ENCODE measurements at places on chromosomes 2 and 18.

- DNase-seq = no peak
Measured at GRCh38 chr2:200221055-200221955, 85.2 kb upstream of the SPATS2L start.

DNA sequence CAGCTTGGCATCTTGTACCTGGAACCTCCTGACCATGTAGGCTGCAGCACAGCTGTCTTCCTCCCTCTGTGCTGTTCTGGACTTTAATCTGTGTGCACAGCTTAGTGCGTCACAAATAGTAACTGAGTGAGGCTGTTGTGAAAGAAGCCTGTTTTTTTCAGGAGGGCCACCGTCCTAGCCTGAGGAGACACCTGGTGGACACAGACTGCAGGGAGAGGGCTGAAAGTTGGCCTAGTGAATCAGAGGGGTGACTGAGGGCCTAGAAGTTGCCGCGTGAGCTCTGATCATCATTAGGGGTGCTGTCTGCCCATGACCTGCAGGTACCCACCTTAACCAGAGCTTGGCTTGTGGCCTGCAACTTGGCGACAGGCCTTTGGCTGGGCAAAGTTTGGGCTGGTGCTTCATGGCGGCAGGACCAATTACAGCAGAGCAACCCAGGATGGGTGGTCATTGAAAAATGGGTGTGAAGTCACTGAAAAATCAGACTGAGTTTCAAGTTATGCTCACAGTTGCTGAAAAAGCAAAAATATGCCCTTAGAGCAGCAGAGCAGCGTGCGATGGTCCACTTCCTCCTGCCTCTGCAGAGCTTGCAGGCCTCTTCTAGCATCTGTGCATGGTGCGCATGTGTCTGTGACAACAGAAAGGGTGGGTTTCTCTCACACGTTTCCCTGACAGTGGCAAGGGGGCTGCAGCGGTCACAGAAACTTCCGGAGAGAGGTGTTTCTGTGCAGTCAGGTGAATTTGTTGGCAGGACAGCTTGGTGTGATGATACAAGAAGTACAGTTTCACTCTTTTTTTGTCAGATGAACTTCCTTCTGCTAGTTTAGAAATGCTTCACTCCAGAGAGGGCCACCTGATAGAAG is 9.6 kb downstream of the GDF7 start:
- DNase-seq = no peak

DNA sequence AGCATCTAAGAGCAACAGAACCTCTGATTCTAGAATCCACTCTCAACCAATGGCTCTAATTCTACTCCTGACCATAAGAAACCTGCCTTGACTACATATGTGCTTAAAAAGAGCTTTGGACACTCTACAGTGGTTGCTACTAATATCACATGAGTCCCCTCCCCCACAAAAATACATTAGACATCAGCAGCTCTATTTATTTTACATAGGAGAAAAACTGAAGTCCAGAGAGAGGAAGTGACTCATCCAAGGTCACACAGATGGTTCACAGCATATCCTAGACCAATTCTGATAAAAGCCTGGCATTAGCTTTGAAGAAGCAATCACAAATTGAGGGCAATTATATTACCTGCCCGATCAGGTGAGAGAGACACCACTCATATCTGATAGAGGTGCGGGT is 49.8 kb downstream of the ALK start:
- DNase-seq = no peak

- no peak for DNase-seq
Measured at GRCh38 chr2:38416296-38417036, 39.4 kb upstream of the ATL2 start.

GRCh38 chr2:65727381-65727780 is 295.0 kb upstream of the SPRED2 start:
- DNase-seq = no peak

- no peak for DNase-seq
Measured at GRCh38 chr2:240964704-240965295, 33.6 kb upstream of the SNED1 start.

Data from NCI-H187 treated with DMSO at 0.1 percent for 48 hours (cell line).